ENCODE measurements at places on chromosomes 1 and 21.

- peak; percentile 50 for DNase-seq
Observed at GRCh38 chr1:30378991-30379581, 344.3 kb downstream of the MATN1 start.

- no peak for DNase-seq
Observed at GRCh38 chr1:15504436-15504835, 19.6 kb downstream of the CASP9 start.

DNA sequence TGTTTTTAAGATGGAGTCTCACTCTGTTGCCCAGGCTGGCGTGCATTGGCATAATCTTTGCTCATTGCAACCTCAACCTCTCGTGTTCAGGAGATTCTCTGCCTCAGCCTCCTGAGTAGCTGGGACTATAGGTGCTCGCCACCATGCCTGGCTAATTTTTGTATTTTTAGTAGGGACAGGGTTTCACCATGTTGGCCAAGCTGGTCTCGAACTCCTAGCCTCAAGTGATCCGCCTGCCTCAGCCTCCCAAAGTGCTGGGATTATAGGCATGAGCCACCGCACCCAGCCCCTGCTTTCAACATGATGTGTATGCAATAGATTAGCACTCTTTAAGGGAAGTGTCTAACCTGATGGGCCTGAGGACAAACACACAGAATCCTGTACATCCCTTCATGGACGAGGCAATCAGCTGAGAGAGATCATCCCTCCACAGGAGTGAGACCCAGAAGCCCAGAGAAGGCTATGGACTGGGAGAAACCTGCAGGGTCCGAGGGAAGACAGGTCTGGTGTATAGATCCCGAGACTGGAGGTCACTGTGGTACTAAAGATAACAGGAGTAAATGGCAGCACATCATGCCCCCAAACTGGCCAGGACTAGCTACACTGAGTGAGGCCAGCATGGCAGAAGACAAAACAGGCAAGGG, 5.6 kb upstream of the DEGS1 start:
- no peak for DNase-seq

- DNase-seq = no peak
Observed at GRCh38 chr21:46675595-46676280, 40.3 kb downstream of the PRMT2 start.

DNA sequence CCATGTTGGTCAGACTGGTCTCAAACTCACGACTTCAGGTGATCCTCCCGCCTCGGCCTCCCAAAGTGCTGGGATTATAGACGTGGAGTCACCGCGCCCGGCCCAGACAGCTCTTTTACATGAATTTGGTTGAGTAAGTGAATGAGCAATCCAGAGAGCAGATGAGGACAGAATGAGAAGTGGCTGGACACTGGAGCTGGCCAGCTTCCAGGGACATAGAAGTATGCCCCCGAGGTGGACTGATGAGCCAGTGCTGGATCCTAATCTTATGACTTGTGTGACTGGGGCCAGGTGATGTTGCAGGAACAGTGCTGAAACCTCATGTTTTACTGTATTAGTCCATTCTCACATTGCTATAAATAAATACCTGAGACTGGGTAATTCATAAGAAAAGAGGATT, 35.9 kb upstream of the KANK4 start:
- no peak for DNase-seq

DNA sequence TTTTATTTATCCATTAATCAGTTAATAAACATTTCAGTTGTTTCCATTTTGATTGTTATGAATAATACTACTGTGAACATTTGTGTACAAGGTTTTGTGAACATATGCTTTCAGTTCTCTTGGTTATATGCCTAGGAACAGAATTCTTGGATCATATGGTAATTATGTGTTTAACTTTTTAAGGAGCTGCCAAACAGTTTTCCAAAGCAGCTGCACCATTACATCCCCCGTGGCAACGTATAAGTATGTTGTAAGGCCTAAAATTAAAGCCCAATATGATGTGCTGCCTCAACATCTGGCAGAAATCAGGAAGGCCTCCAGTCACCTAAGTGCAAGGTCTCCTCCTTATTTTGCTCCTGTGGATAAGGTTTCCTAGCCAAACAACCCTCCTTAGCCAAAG, 235.6 kb upstream of the CACYBP start:
- DNase-seq = no peak

GRCh38 chr1:3056641-3057040, 12.4 kb upstream of the PRDM16 start:
- DNase-seq = no peak

DNA sequence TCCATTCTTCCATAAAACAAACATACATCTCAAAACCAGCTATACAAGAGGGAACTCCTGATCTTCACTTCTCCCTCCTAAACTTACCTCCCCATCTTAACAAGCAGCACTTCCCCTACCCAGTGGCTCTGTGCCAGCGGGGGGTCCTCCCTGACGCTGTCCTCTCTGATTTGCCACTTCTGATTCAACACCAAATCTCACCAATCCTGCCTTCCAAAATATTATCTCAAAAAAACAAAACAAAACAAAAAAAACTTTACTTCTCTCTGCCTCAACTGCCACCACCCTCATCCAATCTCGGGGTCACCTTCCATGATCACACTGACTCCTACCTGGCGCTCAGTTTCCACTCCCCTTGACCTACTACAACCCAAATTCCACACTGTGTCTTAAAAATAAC, 72.8 kb downstream of the SLC45A1 start:
- no peak for DNase-seq

- no peak for DNase-seq
Observed at GRCh38 chr21:17688912-17689874, 76.5 kb upstream of the BTG3 start.

- no peak for DNase-seq
Observed at GRCh38 chr1:178004926-178005391, 35.1 kb upstream of the SEC16B start.

DNA sequence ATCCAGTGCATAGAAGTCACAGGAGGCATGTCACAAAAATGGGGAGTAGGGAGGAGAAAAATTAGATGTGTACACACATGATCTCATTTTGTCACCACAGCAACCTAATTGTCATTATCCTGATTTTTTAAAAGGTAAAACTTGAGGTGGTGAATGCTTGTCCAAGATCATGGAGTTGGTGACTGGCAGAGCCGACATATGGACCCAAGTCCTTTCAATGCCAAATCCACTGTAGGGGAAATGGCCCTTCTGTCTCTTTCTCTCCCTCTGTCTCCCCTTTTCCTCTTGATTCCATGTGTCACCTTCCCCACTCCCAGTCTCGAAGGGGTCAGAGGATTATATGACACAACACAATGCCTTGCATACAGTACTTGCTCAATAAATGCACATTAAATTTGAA, 65.7 kb upstream of the JUN start:
- no peak for DNase-seq

DNA sequence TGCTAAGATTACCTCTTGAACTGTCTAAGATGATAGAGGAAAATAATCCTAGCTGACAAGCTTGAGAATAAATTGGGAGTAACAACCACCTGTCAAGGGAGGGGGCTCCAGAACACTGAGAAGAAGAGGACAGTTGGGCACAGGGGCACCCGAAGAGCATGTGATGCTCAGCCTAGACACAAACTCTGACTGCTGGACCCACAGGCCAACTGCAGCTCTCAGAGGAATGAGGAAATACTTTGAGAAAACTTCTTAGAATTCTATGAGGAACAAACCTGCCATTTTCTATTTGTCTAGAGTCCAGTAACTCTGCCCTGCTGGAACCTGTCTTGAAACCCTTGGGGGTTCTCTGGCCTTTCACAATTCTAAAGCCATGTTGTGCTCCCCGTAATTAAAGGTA, 124.1 kb upstream of the KCNK2 start:
- no peak for DNase-seq

- no peak for DNase-seq
Observed at GRCh38 chr1:39562886-39563285, 13.7 kb downstream of the PABPC4 start.

DNA sequence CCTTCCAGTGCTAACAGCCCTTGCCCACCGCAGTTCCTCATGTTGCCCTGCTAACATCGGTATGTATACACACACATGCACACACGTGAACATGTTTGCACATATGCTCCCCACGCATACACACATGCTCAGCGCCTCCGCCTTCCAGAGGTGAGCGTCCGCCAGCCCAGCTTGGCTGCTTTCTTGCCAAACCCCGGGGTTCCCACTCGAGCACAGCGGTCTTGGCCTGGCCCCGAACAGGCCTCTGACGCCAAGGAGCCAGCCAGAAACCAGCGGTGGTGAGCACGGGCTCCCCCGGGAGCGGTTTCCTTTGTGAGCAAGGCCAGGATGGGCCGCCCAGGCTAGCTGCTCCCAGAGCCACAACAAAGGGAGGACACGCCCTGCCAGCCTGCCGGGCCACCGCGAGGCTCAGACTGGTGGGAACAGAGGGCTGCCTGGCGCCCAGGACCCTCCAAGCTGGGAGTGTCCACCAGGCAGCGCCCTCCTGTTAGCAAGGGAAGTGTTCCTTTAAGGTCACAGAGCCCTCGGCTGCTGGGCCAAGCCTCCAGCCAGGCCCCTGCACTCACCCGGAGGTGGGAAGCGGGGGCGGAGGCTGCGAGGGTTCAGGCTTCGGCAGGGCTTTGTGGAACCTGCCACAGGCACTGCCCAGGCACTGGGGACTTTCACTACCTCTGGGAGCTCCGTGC, 65.4 kb downstream of the ALPL start:
- peak; percentile 54 for DNase-seq

DNA sequence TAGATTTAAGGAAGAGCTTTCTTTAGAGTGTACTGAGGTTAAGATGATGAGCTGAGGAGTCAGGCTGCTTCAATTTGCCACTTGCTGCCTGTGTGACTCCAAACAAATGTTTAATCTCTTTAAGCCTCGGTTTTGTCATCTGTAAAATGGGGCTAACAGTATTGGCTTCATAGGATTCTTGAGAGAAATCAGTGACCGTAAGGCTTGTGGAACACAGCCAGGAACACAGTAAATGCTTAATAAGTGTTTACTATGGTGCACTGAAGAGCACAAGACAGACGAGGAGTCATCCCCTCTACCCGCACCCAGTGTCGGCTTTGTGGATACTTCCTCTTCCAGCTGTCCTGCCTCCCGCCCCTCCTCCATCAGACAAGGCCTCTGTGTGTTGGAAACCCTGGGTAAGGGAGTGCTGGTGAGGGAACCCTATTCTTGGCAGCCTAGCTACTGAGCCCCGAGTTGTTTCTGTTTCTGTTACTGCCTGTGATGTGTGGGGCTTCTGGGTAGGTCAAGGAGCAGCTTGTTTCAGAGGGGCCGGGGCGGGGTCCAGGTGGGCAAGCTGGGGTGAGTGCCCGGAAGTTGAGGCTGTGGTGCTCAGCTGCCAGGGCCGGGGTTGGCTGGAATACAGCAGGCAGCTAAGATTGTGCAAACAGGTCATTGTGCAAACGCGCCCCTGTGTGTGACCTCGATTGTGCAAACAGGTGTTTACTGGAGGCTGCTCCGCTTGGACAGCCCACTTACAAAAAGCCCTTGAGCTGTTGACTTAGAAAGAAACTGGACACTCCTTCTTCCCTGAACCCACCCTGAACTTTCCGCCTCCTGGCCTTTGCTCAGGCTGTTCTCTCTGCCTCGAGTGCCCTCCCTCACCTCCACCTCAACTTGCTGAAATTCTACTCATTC, 4.0 kb upstream of the CSF3R start:
- no peak for DNase-seq

GRCh38 chr1:229058729-229059128, 212.2 kb upstream of the RAB4A start:
- DNase-seq = peak; percentile 30

DNA sequence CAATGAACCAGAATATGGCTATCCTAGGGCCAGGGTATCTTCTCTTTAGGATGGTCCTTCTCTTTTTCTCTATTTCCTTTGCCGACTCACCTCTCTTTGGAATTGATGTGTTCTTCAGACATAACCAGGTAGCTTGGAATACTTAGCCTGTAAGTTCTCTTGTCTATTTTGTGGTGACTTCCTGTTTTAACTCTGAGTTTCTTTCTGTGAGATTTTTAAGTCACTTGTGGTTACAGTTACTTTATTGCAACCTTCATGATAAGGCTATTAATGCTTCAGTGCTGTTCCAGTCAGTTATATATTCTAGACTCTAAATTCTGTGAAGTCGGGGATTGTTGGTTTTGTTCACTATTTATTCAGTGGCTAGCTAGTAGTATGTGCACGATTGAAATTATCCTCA, 46.2 kb downstream of the DISP1 start:
- DNase-seq = no peak

DNA sequence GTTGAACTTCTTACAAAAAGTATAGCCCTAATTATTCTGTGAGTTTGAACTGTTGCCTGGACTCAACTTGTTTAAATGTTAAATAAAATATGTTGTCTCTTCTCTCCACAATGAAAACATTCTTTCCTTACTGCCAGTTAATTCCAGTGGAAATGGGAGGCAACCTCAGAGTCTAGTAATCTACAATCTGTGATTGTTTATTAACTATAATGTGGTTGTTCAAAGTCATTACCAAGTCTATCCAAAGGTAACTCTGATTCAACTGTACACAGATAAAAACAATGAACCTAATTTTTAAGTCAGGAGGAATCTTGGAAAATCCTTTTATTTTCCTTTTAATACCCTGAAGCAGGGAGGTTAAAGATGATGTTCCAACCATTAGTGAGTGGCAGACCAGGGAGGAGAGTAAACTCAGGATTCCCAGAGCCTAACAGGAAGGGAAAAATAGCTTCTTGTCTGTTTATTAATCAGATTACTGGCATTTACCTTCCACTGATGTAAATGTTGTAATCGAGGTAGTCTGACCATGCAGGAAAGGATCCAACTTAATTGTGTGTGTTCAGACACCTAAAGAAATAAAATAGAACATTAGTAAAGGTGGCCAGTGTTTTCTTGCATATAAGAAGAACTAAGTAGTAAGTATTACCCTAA, 57.1 kb upstream of the TBX15 start:
- no peak for DNase-seq

- DNase-seq = no peak
Observed at GRCh38 chr1:72932025-72932424, 649.7 kb upstream of the NEGR1 start.

- DNase-seq = no peak
Observed at GRCh38 chr1:3539707-3540425, 71.4 kb downstream of the MEGF6 start.

Measured in nephron progenitor cell (in vitro differentiated cells).